ENCODE measurements at places on chromosomes 6 and 20.

DNA sequence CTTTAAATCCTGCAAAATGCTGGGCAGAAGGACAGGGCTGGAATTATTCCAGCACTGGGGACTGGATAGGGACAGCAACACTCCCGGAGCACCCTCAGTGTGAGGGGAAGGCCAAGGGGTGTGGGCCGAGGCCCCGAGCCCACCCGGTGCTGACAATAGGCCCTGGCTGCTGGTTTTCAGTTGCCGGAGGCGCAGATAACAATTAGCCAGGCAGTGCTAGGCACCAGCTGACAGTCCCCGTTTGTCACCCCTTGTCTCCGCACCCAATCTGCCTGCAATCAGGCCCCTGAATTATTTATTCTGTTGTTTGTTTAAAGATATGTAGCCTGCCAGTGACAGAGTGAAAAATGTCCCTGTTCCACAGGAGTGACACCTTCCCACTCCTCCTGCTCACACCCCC lies 120.0 kb downstream of the GRM4 start:
- DNase-seq, result no peak

GRCh38 chr20:7806831-7807230 lies 133.4 kb downstream of the HAO1 start:
- no peak for DNase-seq

- no peak for DNase-seq
Measured at GRCh38 chr20:2104236-2104635, 2.6 kb downstream of the STK35 start.

- DNase-seq, result peak; percentile 57
Measured at GRCh38 chr6:158803733-158804143, 15.4 kb downstream of the EZR start.

- no peak for DNase-seq
Measured at GRCh38 chr6:106617302-106617701, 12.0 kb downstream of the RTN4IP1 start.

DNA sequence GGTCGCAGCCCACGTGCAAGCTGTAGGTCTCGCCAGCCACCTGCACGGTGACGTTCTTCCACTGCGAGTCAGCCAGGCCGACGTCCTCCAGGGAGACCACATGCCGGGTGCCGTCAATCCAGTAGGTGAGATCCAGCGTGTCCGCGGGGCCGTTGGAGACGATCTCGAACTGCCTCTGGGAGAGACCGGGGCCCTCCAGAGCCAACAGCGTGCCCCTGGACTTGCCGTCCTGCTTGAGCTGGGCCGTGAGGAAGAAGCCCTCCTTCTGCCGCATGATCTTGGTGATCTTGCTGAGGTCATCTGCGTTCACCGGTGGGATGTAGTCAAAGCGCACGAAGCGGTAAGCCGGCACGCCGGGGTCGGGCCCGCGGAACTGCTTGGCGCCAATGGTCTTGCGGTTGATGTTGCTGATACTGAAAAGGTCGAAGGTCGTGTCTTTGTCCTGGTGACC lies 5.1 kb downstream of the THBS2 start:
- no peak for DNase-seq

GRCh38 chr20:58131551-58132142 lies 96.8 kb downstream of the ANKRD60 start:
- DNase-seq, result no peak

All from CD8-positive, alpha-beta memory T cell (primary cell).